ENCODE measurements at places on chromosomes 1 and 21. TPM values are rescaled to one million over a fixed set of nuclear protein-coding genes. Genes with fewer than 3 reads are reported as not detected.
A peak's percentile ranks its signal among the peaks of the same experiment; 100 is the strongest.

DNA sequence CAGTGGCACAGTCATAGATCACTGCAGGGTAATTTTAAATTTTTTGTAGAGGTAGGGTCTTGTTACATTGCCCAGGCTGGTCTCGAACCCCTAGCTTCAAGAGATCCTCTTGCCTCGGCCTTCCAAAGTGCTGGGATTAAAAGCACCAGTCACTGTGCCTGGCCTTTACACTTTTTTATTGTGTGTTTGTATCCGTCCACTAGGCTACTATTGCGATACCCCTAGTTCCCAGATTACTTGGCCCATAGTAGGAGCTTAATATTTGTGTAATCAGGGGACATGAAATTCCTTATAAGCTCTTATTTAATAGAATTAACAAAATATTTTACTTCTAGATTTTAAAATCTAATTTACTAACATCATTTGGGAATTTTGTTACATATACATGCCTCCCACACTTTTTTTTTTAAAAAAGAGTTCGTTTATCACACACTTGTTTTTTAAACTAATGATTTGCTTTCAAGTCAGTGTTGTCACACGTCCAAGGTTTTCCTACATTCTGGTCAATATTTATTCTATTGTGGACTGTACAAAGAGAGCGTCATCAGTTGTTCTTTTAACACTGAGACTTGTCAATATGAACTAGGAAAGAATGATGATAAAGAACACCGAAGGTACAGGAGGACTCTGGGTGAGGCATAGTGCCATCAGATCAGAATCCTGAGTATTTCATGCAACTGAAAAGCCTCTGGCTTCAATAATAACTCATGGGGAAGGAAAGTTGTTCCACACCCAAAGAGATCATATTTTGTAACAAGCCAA is 63.7 kb downstream of the LEPR start:
- DNase-seq, result peak; percentile 34

The HPDL gene
- not detected for total RNA-seq

The LCE1A gene
- not detected for total RNA-seq

The IGSF3 gene
- 31.6 TPM for total RNA-seq

DNA sequence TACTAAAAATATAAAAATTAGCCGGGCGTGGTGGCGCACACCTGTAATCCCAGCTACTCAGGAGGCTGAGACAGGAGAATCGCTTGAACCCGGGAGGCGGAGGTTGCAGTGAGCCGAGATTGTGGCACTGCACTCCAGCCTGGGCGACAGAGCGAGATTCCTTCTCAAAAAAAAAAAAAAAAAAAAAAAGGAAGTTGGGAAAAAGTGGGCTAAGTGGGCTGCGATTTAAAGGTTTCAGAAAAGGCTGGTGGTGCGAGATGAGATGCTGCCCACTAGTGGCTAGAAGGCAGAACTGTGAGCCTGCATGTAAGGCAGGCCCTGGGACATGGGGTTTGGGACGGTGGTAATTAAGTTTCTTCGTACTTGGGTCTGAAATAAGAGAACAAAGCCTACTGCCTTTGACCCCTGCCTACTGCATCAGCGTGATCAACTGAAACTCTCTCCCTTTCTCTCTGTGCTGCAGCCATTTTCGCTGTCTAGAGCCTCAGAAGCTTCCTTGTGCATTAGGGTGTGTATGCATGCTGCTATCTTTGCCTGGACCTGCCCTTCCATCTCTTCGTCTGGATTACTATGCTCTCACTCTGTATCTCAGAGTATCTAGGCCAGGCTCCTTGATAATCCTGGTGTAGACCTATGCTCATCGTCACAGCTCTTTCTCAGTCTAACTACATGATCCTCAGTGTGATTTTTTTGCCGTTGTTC is 12.4 kb downstream of the FMOD start:
- DNase-seq, result peak; percentile 72

GRCh38 chr1:99606306-99606705 is 39.6 kb upstream of the PALMD start:
- no peak for DNase-seq

DNA sequence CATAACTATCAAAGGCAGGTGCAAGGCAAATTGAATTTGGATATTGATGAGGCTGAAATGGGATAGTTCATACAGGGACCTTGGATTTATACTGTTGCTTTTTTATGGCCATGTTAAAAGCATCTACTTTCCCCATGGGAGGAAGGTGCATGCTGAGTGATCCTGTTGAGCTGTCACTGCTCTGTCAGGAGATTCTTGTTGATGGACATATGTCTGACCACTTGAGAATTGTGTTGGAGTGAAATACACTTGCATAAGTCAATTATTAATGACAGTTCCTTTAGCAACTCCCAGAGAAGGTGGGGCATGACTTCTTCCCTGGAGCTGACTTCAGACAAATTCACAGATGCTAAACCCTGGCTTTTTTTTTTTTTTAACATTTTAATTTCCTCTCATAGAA is 58.4 kb upstream of the DYNLT5 start:
- DNase-seq, result no peak

DNA sequence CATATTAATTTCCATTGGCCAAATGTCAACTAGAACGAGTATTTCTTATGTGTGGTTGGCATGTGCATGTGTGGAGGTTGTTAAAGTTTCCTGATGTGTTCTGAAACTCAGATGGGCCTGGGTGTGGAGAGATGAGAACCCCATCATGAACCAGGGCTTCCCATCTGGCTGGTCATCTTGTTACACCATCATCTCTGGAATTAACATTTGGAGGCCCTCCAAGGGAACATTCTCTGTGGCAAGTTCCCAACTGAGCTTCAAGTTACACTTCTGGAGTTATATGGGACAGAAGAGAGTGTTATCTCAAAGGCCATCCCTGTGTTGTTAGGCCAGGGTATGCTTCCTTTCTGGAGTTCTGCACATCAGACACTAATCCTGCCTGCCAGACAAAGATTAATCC is 183.6 kb downstream of the TTLL7 start:
- no peak for DNase-seq

DNA sequence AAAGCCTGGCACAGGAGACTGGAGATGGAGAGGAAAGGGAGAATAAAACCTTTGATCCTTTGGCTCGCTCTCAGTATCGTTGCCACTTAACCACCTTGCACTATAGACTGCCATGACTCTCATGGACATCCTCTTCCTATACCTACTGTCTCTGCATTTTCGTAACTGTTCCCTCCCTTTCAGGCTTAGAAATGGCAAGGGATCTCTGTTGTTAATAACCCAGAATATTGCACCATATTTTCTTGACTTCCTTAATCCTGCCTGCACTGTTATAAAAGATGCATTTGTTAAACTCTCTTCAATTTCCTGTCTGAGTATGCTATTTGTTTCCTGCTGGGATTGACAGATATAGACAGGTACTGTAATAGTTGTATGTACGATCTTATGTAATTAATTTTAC is 38.6 kb downstream of the CYYR1 start:
- DNase-seq, result no peak
